ENCODE measurements at places on chromosomes 16 and 17.

GRCh38 chr16:68470461-68471150 is 22.3 kb upstream of the SMPD3 start:
- no peak for DNase-seq

GRCh38 chr16:8768692-8769091 is 28.7 kb downstream of the TMEM186 start:
- no peak for DNase-seq

- no peak for DNase-seq
These were observed 2.7 kb upstream of the KCNJ18 start for GRCh38 chr17:21689604-21690003.

DNA sequence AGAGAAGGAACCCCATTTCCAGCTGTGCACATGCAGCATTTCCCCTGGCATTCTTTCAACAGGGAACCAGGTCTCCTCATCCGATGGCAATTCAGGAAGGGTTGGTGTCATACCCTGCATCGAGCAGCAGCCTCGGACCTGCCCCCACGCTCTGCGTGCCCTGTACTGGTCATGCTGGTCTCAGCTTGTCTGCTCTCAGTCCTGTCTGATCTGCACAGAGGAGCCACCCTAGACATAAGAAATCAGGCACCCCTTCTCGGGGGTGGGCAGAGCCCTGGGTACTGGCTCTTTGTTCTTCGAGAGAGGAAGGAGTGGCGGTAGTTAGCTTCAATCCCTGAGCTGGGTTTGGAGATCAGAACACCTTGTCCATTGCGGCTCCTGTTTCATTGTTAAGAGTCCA is 162.0 kb upstream of the RPH3AL start:
- no peak for DNase-seq

GRCh38 chr17:8755590-8756255 is 2.6 kb downstream of the SPDYE4 start:
- DNase-seq = no peak

Data from activated CD4-positive, alpha-beta T cell treated with anti-CD3 and anti-CD28 coated beads, Interleukin-2, amount 50 U/mL, for 24 hours (primary cell).